ENCODE measurements at places on chromosomes 16 and 17.

- DNase-seq = no peak
Observed at GRCh38 chr16:1929105-1929504, 10.9 kb upstream of the HS3ST6 start.

DNA sequence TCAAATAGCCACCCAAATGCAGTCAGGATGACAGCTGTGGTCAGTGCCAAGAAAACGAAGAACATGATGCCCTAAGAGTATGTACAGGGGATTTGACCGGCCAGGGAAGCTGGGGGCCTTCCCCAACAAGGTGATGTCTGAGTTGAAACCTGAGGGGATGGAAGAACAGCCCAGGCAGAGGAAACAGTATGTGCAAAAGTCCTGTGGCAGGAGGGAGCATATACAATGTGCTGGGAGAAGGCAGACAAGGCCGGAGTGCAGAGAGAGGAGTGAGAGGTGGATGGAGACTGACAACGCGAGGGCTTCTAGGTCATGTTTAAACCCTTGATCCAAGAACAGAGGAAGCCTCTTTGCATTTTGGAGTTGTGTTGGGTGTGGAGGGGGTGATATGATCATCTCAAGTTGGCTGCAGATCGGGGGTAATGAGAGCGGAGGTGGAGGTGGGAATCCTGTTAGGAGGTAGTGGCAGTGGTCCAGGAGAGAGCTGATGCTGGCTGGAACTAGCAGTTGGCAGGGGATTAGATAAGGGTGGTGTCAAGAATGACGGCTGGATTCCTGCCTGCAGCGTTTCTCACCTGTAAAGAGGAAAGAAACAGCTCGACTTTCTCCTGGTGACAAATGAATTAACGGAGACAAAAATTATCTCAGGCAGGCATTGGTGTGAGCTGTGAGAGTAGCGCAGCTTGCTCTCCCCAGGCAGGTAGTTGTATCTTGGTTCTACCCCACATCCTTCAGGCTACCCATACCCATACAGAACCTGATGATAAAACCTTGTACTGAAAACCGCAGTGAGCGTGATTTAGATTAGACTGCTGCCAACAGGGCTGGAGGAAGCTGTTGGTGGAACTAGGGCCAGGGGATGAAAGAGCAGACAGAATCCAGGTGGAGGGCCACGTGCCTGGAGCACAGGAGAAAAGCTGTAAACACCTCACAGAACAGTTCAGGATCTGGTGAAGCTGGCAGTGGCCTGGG lies 37.2 kb upstream of the NGFR start:
- DNase-seq = no peak

GRCh38 chr17:57945996-57946797 lies 9.0 kb downstream of the CUEDC1 start:
- no peak for DNase-seq

DNA sequence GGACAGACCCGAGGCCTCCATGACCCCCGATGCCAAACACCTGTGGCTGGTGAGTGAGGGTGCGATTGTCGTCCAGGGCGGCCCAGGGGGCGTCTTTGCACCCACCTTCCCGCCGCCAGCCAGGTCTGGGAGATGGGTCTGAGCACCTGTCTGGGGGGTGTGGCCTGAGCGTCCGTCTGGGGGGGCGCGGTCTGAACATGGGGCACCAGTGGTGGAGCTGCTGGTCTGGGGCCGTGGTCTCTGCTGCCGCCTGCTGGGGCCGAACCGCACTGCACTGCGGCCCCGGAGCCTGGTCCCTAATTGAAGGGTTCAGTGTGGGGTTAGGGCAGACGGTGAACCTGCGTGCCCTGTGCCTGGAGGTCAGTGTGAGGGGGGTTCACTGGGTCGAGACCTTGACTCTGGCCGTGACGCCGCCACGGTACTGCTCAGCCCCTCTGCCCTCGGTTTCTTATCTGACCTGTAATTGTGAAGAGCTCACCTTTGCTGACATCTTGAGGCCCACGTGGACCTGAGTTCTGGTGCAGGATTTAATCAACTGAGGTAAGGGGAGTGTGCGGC lies 12.6 kb upstream of the TCF25 start:
- no peak for DNase-seq

DNA sequence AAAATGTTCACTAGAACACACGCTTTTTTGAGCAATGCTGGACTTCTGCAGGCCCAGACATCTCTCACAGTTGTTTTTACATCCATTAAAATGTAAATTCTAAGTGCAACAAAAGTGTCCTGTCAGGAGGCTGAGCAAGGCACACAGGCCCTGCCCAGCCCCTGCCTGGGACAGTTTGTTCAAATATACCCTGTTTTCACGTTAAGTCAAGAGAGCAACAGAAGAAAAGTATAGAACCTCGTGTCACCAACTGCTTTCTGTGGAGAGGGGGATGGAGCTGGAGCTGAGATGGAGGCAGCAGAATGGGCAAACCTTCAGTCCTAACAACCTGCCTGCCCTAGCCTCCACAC lies 4.3 kb upstream of the HOXB2 start:
- no peak for DNase-seq

- peak; percentile 13 for DNase-seq
Observed at GRCh38 chr17:49872754-49873377, 25.0 kb upstream of the TAC4 start.

DNA sequence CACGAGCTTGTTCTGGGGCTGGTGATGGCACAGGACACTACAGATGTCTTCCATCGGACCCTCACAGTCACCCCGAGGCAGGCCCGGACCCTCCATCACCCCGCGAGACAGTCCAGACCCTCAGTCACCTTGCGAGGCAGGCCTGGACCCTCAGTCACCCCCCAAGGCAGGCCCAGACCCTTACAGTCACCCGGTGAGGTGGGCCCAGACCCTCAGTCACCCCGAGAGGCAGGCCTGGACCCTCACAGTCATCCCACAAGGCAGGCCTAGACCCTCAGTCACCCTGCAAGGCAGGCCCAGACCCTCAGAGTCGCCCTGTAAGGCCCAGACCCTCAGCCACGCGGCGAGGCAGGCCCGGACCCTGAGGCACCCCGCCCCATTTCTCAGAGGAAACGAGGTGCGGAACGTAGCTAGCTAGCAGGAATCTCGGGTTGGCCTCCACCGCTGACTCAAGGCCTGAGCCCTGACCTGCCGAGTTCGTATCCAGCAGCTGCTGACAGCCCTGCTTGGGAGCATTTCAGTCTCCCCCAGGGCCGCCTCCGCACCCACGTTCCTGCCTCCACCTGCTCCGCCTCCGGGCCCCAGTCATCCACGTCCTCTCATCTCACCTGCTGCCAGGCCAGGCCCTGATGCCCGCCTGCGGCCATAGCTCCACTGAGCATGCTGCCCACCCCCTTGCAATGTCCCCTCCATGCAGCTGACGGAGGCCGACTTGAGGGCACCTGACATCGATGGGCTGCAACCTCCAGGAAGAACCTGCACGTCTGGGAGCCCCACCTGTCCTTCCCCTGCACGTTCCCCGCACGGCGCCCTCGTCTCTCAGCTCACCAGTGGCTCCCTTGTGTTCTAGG lies 28.7 kb downstream of the RPH3AL start:
- DNase-seq = no peak

- no peak for DNase-seq
Observed at GRCh38 chr16:30948667-30949649, at the start of gene ORAI3. ORAI3 (plus strand) TSS chr16:30949068; CDS start chr16:30949290, 222 bp downstream.

- no peak for DNase-seq
Observed at GRCh38 chr16:56415875-56416274, 9.5 kb downstream of the AMFR start.

- no peak for DNase-seq
Observed at GRCh38 chr17:4559966-4560365, 411 bp downstream of the GGT6 start.

- peak; percentile 33 for DNase-seq
Observed at GRCh38 chr16:1141191-1141590, 11.7 kb upstream of the CACNA1H start.

DNA sequence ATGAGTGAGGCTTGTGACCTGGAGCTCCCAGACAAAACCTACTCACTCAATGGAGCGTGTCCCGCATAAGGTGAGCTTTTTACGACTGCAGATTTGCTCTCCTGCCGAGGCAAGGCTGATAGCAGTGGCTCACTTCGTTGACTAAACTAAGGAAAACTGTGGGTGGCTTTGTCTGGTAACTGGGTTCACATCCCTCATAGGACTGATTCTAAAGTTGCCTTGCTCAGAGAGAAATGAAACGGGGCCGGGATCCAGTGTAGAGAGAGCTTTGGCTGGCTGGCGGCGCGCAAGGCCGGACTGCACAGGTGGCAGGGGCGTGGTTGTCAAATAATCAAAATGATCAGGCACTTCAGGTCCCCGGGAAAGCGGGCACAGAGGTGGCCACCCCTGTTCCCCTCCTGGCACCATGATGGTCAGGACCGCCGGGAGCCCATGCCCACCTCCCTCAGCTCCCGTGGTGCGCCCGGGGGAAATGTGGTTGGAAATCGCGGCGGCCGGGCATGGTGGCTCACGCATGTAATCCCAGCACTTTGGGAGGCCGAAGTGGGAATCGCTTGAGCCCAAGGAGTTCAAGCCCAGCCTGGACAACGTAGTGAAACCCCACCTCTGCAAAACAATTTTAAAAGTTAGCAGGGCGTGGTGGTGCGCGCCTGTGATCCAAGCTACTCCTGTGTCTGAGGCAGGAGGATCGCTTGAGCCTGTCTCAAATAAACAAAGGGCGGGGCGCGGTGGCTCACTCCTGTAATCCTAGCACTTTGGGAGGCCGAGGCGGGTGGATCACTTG lies 26.6 kb upstream of the OR1F1 start:
- no peak for DNase-seq

DNA sequence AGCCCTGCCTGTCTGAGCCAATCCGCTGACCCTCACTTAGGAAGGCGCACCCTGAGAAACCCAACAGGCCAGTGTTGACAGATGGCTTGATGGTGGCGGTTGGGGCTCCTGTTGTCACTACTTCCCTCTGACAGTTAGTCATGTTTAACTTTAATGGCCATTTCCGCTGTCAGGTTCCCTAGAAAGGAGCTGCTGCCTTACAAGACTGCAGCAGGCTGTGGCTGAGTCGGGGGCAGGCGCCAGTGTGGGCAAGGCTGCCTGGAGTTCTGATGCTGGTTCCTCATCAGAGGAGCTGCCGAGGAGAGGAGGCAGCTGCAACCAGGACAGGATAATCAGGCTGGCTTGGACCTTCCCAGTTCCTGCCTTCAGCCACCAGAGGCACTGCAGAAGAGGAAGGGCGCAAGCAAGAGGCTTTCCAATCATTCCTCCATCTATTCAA lies 223.2 kb upstream of the DYNLRB2 start:
- no peak for DNase-seq

- no peak for DNase-seq
Observed at GRCh38 chr16:89847051-89847939, 19.0 kb downstream of the SPIRE2 start.

DNA sequence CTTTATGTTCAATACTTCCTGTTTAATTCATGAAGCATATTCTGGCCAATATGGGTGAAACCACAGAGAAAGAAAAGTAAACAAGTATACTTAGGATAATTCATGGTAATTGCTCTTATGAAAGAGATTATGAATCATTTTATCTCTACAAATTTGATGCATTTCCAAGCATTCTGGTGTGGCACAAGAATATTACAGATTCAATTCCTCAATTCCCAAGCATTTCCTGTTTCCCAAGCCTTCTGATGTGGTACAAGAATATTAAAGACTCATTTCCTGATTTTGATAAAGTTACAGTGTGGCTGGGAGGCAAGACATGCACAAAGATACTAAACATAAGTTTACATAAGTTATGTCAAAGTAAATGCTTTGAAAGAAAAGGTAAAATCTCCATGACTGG lies 126.1 kb upstream of the NUDT7 start:
- DNase-seq = no peak

GRCh38 chr16:57426356-57426755 lies 20.8 kb downstream of the CIAPIN1 start:
- no peak for DNase-seq

- no peak for DNase-seq
Observed at GRCh38 chr17:38545531-38546225, 60.1 kb downstream of the SRCIN1 start.

GRCh38 chr16:9526791-9527190 lies 435.3 kb downstream of the HAPSTR1 start:
- DNase-seq = no peak

DNA sequence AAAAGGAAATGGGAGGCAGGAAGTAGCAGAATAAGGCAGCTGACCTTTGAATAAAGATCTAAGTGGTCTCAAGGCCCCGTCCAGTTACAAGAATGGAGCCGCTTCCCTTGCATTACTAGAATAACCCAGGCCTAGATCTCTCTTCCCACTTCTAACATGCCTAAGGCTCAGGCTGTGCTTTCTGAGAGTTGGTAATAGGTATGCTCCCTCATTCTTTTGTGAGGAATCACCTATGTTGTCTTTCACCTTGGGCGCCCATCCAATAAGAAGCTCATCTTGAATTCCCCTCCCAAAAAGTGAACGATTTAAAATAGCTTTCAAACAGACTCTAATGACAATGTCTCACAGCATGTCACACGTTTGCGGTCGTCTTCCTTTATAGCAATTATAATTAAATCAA lies 101.2 kb downstream of the KCNJ2 start:
- DNase-seq = no peak

- DNase-seq = no peak
Observed at GRCh38 chr17:28735242-28735722, 6.7 kb downstream of the NEK8 start.

- no peak for DNase-seq
Observed at GRCh38 chr17:60065136-60065535, 13.6 kb downstream of the HEATR6 start.

GRCh38 chr17:12187658-12188057 lies 167.0 kb downstream of the MAP2K4 start:
- DNase-seq = no peak

DNA sequence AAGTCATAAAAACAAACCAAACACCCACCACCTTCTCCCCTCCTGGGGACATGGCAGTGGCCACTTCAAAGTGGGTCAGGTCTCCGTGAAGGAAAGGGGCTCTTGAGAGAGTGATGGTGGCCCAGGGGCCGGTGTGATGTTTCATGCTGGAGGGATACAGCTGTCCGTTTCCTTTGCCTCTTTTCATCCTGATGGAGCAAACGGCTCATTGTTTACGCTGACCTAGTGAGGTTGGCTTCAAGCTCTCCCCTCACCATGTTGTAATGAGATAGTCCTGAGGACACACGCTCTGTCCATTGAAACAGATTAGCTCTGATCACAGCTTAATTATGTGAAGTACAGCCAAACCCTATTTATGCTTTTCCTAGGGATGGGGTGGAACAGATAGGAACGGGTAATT lies 34.2 kb downstream of the CDH13 start:
- no peak for DNase-seq

- no peak for DNase-seq
Observed at GRCh38 chr16:50389900-50390299, 21.1 kb upstream of the BRD7 start.

DNA sequence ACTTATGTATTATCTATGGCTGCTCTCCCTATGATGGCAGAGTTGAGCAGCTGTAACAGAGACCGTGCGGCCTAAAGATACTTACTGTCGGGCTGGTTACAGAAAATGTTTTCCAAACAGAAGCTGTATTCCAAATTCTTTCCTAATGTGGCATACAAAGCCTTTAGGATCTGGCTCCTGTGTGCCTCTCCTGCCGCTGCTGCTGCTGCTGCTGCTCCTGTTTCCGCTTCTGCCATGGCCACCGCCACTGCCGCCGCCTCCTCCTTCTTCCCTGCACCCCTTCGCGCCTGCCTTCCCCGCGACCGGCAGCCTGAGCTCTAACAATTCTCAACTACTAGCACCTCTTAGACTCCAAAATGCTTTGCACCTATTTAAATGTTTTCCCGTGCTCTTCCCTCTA lies 263.9 kb upstream of the TBX2 start:
- no peak for DNase-seq

- DNase-seq = no peak
Observed at GRCh38 chr16:15605839-15606517, 37.0 kb downstream of the MARF1 start.

- DNase-seq = no peak
Observed at GRCh38 chr17:77253611-77254051, 112.9 kb downstream of the SEC14L1 start.

- DNase-seq = no peak
Observed at GRCh38 chr16:31493506-31494125, 10.7 kb downstream of the SLC5A2 start.

Measured in NCI-H187 (cell line).